ENCODE measurements at places on chromosomes 2 and 18.

DNA sequence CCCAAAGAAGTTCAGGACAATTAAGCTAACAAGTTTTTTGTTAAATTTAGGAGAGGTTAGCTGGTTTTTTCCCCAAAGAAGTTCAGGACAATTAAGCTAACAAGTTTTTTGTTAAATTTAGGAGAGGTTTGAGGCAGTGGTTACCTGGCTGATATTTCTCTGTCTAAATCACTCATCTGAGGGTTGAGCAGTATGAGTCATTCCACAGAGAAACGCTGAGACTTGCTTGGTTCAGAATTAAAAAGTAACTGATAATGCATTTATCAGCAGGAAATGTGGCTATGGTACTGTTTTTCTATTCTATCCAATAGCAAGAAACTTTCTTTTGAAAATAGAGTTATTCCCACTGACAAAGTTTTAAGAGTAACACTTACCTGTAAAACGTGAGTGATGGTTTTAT, 22.8 kb upstream of the KIDINS220 start:
- DNase-seq = no peak

DNA sequence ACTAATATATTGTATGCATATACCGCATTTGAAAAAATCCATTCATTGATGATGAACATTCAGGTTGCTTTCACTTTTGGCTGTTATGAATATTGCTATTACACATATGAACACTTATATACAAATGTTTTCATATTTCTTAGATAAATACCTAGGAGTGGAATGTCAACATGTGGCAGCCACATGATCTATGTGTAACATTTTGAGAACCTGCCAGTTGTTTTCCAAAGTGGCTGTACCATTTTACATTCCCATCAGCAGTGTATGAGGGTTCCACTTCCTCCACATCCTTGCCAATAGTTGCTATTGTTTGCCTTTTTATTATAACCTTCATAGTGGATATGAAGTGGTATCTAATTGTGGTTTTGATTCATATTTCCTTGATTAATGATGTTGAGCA, 40.5 kb downstream of the CCDC85A start:
- no peak for DNase-seq

DNA sequence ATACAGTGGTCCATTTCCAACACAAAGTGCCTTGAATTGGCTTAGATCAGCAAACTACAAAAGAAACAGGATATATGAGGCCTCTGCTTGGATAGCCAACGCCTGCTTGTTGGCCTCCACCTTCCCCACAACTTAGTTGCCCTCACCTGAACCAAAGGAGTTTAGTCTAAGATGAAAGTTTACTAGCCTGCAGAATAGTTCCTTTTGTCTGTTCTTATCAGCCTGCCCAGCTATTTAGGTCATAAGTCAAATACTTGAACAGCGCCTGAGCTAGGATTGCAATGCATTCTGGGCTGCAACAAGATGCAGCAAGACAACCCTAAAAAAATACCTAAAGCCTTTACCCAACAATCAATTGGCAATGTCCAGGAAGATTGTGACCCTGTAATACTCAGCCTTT, 13.1 kb upstream of the EPG5 start:
- no peak for DNase-seq

GRCh38 chr2:164066095-164066494, 330.3 kb upstream of the FIGN start:
- no peak for DNase-seq

- DNase-seq = no peak
Measured at GRCh38 chr2:201813996-201814760, 7.8 kb downstream of the CDK15 start.

DNA sequence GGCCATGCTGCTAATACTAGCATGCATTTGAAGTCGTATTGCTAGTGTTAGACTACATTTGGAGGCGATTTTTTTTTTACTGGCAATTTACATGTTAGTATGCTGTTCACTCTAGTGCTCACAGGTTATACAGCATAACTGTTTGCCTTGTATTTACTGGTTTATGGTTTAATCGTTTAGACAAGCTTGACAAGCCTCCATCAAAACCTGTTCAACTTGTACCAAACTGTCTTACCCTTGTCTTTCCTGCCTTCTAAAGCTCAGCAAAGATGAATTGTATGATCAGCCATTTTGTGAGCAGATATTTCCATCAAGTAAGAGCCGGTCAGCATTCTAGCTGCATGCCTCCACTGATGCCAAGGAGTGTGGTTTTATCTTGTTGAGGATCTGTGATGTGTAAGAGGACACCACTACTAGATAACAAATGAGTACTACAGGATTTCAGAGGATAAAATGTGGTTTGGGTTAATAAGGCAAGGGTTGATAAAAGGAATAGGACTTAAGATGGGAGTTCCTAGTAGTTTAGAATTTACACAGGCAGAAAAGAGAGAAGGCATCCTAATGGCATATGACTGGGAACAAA, 68.4 kb upstream of the ITM2C start:
- no peak for DNase-seq

DNA sequence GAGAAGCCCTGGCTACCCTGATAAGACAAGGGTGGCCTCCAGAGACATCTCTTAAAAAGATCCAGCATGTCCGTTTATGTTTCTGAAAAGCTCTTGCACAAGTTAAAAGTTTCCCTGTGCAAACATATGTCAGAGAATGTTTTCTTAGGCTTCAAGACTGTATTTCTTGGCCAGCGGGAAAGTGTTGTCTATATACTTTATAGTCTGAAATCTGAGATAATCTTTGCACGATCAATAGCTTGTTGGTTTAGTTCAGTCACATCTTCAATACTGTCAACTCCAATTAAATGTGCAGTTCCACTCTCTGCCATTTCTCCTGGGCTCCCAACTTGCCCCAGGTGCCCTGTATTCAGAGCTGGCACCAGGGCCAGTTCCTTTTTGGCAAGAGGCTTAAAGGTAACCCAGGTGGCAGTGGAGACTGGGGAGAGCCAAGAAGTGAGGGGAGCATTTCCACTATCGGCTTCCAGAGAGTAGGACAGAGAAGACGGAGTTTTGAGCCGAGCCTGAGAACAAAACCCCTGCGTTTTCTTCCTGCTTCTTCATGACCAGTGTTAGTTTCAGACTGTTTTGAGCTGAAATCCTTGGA, 64.4 kb downstream of the ACOXL start:
- no peak for DNase-seq

- no peak for DNase-seq
Measured at GRCh38 chr2:38534746-38535403, 67.9 kb downstream of the HNRNPLL start.

GRCh38 chr18:52459890-52460289, 119.9 kb downstream of the DCC start:
- no peak for DNase-seq

GRCh38 chr2:26001743-26002351, 19.6 kb upstream of the KIF3C start:
- DNase-seq = no peak

- DNase-seq = no peak
Measured at GRCh38 chr2:75528221-75528977, 32.3 kb downstream of the EVA1A start.

DNA sequence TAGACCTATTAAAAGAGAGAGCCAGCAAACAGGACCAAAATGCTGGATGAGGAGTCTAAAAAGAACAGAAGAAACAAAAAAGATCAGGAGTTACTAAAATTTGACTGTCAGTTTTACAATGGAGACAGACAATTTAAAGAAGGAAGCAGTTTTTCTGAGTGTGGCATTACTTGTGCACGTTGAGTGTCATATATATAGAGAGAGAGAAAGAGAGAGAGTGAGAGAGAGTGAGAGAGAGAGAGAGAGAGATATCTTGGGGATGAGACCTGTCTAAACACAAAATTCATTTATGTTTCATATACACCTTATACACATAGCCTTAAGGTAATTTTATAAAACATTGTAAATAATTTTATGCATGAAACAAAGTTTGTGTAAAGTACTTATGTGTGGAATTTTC, 2.1 kb upstream of the GALNT3 start:
- DNase-seq = no peak

- no peak for DNase-seq
Measured at GRCh38 chr2:102099536-102100298, 42.8 kb upstream of the IL1R1 start.

DNA sequence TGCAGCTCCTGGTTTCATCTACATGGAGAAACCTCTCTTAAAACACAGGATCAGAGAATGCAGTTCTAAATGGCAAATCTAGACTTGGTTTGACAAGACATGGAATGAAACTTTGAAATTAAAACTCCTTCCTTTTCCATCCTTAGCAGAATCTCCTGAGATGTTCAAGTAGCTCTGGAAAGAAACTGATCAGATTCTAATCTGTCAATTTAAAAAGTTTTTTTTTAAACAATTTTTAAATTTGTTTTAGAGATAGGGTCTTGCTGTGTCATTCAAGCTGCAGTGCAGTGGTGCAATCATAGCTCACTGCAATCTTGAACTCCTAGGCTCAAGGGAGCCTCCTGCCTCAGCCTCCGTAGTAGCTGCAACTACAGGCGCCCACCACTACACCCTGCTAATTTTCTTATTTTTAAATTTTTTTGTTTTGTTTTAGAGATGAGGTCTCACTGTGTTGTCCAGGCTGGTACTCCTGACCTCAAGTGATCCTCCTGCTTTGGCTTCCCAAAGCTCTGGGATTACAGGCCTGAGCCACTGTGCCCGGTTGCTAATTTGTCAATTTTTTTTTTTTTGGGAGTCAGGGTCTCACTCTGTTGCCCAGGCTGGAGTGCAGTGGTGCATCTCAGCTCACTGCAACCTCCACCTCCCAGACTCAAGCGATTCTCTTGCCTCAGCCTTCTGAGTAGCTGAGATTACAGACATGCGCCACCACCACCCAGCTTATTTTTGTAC, 216.7 kb downstream of the TGIF1 start:
- no peak for DNase-seq

- DNase-seq = no peak
Measured at GRCh38 chr18:78519394-78520062, 460.1 kb upstream of the SALL3 start.

- DNase-seq = no peak
Measured at GRCh38 chr2:50724837-50725236, 307.1 kb downstream of the NRXN1 start.

GRCh38 chr2:238518821-238519186, 92.1 kb downstream of the ASB1 start:
- DNase-seq = no peak

- no peak for DNase-seq
Measured at GRCh38 chr18:24702001-24702515, 241.6 kb downstream of the HRH4 start.

Measured in stimulated activated CD4-positive, alpha-beta T cell treated with anti-CD3 and anti-CD28 coated beads, Interleukin-1b, Interleukin-23, amount 100 ng/mL, for 1 hour (primary cell).